ENCODE measurements at places on chromosomes 1 and 21.

- peak; percentile 68 for DNase-seq
Observed at GRCh38 chr1:225602590-225603206, 50.2 kb downstream of the ENAH start.

DNA sequence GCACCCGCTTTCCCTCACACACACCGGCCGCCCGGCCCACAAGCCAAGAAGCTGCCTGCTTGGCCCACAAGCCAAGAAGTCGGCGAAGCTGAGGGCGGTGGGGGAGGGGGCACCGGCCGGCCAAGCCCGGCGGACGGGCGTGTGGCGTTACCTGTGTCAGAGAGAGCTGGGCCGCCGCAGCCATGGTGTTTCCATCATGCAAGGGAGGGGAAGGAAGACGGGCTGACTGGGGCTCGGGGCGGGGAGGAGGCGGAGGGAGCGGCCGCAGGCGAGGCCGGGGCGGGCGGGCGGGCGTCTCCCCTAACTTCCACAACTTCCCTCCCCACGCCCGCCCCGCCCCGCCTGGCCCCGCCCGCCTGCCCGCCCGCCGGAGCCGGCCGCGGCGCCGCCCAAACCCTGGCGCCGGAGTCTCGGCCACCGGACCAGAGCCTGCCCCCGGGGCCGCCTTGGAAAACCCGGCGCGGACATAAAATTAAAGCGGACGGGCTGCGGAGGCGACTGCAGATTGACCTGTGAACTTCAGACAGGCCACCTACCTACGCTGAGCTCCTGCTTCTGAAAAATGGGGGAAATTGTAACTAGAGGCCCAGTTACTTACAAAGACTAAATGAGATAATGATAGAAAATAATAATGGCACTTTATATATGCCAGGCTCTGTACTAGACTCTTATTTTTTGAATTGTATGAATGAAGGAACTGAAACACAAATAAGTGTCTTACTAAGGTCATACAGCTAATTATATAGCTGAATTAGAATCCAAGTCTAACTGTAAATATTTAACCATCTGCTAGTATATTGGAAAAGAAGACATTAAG, at the start of gene EPS15:
Gene EPS15 (minus strand): TSS at position 219 of the 817 bp plus-strand sequence. CDS start 35 bp downstream, at position 184.
- DNase-seq: peak; percentile 55

GRCh38 chr1:208189183-208189582, 55.0 kb downstream of the PLXNA2 start:
- no peak for DNase-seq

- DNase-seq: no peak
Observed at GRCh38 chr21:33206771-33207281, 22.9 kb upstream of the IFNAR2 start.

DNA sequence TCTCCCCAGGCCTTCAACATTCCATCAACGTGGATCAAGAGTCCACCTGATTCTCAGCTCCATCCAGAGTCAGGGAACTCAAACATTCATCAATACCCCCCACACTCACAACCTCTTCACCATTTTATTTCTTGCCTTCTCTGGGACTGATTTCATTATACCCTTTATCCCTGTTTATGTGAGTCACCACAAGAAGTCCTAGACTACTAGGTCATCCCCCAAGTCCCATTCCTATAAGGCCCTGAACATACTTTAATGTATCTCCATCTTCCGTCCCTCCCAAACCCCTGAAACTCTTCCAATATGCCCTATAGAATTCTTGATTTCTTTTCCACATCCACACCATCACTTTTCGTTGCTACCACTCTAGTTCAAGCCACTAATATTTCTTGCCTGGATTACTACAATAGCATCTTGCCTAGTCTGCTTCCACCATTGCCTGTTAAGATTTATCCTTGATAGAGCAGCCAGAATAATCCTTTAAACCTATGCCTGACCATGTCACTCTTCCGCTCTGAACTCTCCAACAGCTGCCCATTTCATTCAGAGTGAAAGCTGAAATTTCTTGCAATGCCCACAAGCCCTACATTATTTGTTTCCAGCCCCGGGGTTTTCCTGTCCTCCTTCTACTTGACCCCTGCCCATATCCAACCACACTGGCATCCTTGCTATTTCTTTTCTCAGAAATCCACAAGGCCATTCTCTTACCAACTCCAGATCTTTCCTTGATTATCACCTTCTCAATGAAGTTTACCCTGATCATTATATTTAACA, 9.4 kb upstream of the SAMD13 start:
- DNase-seq: no peak

DNA sequence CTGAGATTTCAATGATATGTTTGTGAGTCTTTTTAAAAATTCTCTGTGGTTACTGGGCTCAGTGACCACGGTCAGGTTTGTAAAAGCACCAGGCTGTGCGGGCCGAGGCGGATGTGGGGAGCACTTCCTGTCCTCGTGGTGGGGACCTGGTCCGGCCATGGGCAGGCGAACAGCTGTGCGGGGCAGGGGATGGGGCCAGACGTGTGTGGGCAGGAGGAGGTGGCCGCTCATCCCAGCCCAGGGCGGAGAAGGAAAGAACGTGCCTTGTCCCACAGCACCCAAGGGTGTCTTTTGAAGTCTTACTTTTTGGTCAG, 5.2 kb upstream of the OXCT2 start:
- no peak for DNase-seq

DNA sequence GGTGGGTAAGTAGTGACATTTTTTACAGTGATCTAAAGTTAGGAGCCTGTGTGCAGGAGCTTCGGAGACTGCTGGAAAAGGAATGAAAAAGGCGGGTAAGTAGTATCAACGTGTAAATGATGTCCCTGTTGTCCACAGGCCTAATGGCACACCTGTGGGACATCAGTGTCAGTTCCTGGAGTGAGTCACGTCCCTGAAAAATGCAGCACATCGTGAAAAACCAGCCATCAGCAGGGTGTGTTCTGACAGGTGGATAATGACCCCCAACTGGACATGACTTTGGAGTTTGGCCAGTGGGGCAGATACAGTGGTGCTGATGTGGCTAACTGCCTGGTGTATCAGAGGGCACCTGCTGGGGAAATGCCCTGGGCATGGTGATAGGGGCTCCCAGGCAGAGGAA, 12.0 kb upstream of the PRDM15 start:
- DNase-seq: no peak

GRCh38 chr1:113103048-113103447, 30.1 kb downstream of the LRIG2 start:
- DNase-seq: no peak

- DNase-seq: no peak
Observed at GRCh38 chr1:228315945-228316588, 90.6 kb downstream of the TRIM11 start.
